Activated naive CD4-positive, alpha-beta T cell treated with Interleukin-2 at 50 U/mL for 16 hours (primary cell): ENCODE measurements at places on chromosomes 3 and 15.

DNA sequence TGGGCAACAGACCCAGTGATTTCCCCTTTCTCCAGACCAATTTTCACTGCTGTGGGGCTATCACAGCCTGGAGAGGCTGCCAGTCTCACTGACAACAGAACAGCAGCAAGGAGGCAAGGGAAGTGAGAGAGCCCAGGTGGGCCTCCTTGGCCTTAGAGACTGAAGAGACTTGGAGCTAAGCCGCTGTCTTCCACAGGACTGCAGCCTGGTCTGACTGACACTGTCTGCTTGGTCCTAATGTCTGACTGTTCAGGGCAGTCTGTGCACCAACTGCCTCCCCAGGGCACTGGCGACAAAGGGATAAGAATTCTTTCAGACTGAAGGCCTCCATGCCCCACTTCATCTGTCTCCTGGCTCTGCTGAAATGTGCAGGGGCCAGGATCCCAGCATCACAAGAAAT lies 11.5 kb downstream of the POMGNT2 start:
- no peak for DNase-seq

- no peak for DNase-seq
Observed at GRCh38 chr3:139935866-139936817, 1.2 kb downstream of the CLSTN2 start.

GRCh38 chr3:18648868-18649462 lies 223.8 kb upstream of the SATB1 start:
- no peak for DNase-seq

- no peak for DNase-seq
Observed at GRCh38 chr15:98395974-98396610, 252.2 kb upstream of the IGF1R start.

- peak; percentile 93 for DNase-seq
Observed at GRCh38 chr15:62060113-62060895, at the start of gene VPS13C. Gene VPS13C (minus strand): TSS chr15:62060447. CDS start chr15:62060374, 73 bp downstream.

DNA sequence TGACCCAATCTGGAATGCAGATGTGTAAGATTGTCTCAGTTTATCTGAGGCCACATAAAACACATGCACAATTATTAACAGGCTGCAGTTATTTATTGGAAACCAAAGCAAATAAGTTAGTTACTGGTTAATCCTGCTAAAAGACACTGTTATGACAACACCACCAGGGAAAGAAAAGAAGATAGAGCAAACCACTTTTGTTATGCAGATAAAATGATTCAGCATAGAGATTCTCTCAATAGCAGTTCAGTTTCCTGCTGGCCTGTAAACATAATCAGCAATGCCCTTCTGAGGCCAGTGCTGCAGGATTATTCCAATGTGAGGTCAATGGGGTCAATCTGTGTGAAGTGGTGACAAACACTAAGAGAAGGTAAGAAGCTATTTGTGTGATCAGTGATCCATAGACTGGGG lies 244.4 kb downstream of the ZBTB20 start:
- no peak for DNase-seq

DNA sequence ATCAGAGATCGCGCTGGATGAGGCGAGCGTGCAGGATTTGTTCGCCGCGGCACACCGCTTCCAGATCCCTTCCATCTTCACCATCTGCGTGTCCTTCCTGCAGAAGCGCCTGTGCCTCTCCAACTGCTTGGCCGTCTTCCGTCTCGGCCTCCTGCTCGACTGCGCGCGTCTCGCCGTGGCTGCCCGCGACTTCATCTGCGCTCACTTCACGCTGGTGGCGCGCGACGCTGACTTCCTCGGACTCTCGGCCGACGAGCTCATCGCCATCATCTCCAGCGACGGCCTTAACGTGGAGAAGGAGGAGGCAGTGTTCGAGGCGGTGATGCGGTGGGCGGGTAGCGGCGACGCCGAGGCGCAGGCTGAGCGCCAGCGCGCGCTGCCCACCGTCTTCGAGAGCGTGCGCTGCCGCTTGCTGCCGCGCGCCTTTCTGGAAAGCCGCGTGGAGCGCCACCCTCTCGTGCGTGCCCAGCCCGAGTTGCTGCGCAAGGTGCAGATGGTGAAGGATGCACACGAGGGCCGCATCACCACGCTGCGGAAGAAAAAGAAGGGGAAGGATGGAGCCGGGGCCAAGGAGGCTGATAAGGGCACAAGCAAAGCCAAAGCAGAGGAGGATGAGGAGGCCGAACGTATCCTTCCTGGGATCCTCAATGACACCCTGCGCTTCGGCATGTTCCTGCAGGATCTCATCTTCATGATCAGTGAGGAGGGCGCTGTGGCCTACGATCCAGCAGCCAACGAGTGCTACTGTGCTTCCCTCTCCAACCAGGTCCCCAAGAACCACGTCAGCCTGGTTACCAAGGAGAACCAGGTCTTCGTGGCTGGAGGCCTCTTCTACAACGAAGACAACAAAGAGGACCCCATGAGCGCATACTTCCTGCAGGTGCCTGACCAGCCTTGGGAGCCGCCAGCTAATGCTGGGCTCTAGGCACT lies 819 bp downstream of the KLHL40 start:
- no peak for DNase-seq

DNA sequence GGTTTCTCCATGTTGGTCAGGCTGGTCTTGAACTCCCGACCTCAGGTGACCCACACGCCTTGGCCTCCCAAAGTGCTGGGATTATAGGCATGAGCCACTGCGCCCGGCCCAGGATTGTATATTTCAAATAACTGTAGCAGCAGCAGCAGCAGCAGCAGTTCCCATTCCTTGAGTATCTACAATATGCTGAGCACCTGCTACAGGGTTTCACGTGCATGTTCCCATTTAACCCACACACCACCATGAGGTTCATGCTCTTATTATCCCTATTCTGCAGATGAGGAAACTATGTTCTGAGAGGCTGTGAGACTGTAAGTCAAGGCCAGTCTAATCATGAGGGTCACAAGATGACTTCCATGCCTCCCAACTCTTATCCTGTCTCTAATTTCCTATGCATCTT lies 30.9 kb upstream of the FOXP1 start:
- no peak for DNase-seq

DNA sequence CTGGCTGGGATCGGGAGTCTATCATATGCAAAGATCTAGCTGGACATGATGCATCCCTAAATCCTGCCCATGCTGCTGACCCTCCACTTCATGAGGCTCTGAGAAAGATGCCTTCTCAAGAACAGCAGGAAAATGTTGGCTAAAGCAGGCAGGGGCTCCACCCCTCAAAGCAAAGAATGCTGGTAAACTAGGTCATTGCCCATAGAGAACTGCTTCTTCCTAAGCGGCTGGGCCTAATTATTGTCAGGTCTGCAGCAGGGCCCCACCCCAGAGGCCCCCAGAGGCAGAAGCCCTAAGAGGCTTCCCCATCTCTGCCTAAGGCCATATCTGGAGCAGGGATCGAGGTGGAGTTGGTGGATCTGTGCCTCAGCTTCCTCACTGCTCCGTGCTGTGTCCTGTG lies 447.4 kb upstream of the PROK2 start:
- DNase-seq = no peak

DNA sequence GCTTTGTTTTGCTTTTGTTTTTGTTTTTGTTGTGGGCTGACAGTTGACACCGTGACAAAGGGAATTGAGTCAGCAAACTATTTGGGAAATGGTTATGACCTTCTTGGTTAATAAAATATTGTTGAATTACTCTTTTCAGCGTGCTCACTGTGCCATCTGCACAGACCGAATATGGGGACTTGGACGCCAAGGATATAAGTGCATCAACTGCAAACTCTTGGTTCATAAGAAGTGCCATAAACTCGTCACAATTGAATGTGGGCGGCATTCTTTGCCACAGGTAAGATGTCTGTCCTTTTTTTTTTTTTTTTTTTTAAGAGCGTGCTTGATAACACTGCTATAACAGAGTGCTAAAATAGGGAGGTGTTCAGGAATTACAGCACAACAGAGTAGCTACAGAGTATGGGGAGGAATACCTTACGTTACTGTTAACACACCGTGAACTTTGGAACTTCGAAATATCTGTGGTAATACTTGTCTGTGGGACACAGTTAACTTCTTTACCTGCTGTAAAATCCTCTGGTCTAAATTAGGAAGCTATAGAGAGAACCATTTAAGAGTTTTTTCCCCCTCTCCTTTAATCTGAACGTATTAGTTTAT lies 48.2 kb downstream of the PRKCI start:
- DNase-seq = no peak

- DNase-seq = no peak
Observed at GRCh38 chr3:43309372-43310305, 23.3 kb downstream of the SNRK start.

DNA sequence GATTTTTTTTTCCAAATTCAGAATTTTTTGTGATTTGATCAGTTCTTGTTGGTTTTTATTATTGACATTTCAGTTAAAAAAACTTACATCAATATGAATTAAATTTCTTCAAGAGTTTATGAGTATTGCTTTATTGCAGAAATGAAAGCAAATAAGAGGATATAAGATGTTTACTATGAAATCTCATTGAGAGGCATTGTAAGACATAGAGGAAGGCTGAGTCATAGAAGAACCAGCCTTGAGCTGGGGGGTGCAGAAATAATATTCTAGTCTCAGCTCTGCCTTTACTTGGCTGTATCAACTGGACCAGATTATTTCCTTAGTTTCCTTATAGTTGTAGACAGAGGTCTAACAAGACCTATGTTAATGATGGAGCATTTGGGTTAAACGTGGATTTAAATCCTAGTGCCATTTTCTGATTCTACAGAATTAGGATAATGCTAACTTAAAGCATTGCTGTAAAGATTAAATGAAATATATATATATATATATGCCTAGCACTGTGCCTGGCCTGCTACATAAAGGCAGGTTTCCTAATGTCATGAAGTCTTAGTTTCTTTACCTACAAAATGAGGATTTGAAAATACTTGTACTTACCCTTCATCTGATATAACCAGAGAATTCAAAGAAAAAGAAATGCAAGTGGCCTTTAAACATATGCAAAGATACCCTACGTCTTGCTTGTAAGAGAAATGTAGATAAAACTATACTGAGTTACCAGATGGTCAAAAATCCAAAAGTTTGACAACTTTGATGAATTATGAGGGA lies 7.3 kb downstream of the FAM98B start:
- DNase-seq = no peak

GRCh38 chr3:55423782-55424181 lies 63.3 kb downstream of the WNT5A start:
- DNase-seq = no peak

DNA sequence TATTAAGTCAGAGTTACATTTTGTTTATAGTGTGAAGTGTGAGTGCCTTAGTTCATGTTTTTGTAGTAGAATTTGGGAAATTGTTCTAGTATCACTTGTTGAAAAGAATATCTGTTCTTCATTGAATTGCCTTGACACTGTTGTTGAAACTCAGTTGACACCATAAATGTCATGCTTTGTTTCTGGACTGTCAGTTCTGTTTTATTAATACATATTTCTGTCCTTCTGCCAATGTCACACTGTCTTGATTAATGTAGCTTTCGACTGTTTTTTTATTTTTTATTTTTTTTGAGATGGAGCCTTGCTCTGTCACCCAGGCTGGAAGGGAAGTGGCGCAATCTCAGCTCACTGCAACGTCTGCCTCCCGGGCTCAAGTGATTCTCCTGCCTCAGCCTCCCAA lies 59.1 kb downstream of the CHD2 start:
- no peak for DNase-seq

DNA sequence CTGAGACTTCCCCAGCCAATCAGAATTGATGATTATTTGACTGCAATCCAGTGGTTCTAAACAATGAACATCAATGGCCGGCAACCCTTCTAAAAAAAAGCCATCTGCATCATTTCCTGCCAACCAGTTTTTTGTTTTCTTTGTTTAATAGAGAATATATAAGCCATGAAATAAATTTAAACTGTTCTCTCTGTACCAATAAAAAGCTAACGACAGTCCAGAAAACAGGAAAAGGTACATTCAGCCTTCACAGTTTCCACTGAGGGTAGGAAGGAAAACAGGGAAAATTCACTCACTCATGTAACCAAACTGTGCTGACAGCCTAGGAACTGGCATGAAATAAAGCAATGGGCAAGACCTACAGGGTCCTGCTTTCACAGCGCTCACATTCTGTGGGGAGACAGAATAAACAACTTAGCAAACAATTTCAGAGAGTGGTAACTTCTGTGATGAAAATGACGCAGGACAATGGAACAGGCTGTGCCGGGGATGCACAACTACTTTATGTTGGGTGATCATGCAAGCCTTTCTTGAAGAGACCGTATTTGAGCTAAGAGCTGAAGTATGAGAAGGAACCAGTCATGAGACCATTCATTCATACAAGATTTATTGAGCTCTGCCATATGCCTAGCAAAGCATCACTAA lies 630.1 kb downstream of the MAGI1 start:
- no peak for DNase-seq

DNA sequence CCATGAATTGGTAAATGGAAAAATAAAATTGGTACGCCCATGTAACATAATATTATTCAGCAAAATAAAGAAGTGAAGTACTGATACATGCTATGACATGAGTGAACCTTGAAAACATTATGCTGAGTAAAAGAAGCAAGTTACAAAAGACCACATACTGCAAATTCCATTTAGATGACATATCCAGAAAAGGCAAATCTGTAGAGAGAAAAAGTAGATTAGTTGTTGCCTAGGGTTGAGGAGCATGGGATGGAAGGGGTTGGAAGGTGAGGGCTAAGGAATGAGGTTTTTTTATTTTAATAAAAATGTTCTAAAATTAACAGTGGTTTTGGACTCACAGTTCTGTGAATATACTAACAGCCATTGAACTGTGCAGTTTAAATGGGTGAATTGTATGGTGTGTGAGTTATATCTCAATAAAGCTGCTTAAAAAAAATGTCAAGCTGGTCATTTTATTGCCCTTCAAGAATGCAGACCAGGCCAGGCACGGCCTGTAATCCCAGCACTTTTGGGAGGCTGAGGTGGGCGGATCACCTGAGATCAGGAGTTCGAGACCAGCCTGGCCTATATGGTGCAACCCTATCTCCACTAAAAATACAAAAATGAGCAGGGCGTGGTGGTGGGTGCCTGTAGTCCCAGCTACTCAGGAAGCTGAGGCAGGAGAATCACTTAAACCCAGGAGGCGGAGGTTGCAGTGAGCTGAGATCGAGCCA lies 8.1 kb upstream of the DLG1 start:
- DNase-seq = no peak

DNA sequence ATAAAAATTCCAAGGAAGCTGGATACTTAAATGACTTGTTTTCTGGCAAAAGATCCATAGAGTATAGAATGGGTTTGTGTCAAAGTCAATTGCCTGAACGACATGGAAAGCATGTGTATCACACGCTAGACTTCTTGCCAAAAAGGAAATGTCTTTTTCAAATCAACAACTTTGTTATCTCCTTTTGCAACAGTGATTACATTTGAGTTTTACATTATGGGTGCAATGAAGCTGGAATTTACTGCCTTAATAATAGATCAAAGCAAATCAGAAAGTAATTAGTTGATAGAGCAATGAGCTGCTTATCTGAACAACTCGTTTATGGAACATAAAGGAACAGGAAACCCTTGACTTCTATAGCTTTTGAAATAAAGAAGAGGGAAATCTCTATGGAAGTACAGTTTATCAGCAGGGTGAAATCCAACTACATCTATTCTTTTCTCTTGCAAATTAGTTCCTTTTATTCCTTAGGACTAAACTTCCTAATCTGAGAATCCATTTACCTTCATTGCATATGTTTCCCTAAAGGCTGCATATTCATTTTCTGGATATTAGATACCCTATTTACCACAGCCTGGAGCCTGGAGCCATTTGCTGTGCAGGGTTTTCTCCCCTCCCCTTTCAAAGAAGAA lies 415.1 kb upstream of the NECTIN3 start:
- no peak for DNase-seq
